ENCODE measurements at places on chromosomes 4 and X.
A peak's percentile ranks its signal among the peaks of the same experiment; 100 is the strongest.

- no peak for ATAC-seq
Measured at GRCh38 chr4:8872402-8873291, 1.0 kb upstream of the HMX1 start.

DNA sequence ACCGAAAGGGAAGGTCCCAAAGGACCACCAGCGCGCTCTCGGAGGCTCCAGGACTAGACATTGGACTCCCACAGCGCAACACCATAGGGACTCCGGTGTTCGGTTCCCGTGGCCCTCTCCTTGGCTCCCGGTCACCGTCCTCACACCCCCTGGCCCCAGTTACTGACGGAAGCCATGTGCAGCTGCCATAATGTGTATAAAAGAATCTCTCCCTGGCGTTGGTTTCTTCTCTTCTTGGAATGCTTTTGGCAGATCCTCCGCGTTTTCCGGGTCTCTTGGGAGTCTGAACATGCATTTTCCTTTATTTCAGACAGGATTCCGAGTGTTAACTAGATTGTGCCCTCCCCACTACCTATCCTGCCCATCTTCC, 69.8 kb downstream of the FBXO8 start:
- ATAC-seq, result no peak

DNA sequence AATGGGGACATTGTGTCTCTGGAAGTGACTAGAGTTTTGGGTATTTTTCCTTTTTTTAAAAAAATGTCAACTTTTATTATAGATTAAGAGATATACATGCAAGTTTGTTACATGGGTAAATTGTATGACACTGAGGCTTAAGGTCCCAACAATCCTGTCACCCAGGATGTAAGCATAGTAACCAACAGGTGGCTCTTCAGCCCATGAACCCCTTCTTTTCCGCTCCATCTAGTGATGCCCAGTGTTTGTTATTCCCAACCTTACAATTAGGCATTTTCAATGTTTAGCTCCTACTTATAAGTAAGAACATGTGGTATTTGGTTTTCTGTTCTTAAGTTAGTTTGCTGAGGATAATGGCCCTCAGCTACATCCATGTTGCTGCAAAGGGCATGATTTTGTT, 102.7 kb downstream of the GRID2 start:
- ATAC-seq, result no peak

DNA sequence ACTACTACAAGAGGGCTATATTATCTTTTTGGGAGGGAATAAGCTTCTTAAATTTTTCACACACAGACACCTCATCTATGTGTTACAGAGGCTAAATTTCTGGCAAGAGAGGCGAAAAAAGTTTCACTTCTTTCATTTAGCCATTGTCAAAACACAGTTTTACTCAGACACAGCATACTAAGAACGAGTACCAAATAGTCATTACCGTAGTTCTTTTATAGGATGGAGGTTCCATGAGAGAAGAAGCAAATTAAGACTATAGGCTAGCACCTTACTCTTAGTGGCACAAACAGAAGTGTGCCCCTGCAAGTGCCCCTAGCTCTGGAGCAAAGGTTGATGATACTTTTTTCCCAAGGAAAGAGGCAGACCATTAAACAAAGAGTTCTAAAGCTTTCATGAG, 26.2 kb downstream of the UGT2B7 start:
- no peak for ATAC-seq

- peak; percentile 91 for ATAC-seq
Measured at GRCh38 chr4:150867148-150867547, 147.9 kb downstream of the LRBA start.

DNA sequence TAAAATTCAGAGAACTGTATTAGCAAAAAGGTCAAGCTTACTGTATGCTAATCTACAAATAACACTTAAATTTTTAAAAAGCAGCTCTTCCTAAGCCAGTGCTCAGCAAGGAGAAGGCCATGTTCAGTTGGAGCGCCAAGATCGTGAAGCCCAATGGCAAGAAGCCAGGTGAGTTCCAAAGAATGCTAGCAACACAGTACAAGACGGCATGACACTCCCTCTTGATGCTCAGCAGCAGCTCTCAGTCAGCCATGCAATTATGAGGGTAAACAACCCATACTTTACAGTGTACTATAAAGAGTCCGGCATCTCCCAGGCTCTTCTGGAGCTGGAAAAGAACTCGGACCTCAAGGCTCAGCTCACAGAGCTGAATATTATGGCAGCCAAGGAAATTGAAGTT, 34.9 kb downstream of the STX18 start:
- ATAC-seq, result no peak

GRCh38 chr4:101205916-101206315, 141.4 kb downstream of the PPP3CA start:
- ATAC-seq, result no peak

DNA sequence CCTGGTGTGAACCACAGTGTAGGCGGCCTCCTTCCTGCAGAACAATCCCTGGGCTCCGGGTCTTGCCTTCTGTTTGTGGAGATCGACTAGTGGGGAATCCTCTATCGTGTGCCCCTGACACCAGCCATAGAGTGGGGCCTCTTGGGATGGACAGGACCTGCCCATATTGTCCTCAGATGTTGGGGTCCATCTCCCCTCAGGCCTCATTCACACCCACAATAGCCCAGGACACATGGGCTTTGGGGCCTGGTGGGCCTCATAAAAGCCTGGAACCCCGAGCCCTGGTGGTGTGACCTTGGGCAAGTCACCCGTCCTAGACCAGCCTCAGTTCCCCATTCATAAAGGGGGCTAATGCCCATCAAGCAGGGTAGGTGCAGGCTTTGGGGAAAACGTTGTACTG, 13.2 kb upstream of the GAGE10 start:
- ATAC-seq, result no peak

Measured in SK-N-SH treated with all-trans-retinoic acid at 6 μM for 48 hours (cell line).